ENCODE measurements at places on chromosomes 16 and 17.

DNA sequence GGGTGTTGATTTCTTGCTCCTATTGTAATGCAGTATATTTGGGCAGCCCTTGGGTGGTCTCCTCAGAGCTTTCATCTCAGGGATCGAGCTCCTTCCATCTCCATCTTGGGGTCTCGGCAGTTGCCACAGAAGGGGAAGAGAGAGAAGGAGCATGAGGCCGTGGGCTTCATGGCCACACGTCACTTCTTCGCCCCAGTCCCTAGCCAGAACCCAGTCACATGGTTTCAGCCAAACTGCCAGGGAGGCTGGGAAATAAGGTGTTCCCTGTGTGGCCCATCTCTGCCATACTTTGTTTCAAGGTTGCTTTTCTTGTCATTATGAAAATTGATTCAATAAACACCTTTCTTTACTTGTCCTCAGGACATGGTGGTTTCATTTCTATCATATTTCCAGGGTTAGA lies 68.4 kb upstream of the NKD1 start:
- DNase-seq: no peak

GRCh38 chr16:76176153-76176552 lies 101.0 kb upstream of the CNTNAP4 start:
- no peak for DNase-seq

- DNase-seq: no peak
These were observed 35.5 kb downstream of the TNRC6A start for GRCh38 chr16:24764916-24765315.

DNA sequence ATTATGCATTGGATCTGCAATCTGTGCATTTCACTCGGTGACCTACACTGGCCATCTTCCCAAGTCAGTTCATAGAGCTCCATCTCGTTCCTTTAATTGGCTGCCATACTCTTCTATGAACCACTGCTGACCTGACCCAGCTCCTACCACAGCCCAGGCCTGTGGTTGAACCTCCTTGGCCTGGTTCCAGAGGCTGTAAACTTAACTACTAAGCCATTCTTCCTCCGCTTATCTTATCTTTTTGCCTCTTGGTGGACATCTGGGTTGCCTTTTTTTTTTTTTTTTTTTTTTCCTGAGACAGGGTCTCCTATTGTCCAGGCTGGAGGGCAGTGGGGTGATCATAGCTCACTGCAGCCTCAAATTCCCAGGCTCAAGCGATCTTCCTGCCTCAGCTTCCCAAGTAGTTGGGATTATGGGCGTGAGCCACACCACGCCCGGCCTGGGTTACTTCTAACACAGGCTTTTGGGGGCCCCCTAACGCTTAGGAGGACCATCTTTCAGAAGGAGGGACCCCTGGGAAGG lies 18.3 kb downstream of the COQ7 start:
- no peak for DNase-seq

DNA sequence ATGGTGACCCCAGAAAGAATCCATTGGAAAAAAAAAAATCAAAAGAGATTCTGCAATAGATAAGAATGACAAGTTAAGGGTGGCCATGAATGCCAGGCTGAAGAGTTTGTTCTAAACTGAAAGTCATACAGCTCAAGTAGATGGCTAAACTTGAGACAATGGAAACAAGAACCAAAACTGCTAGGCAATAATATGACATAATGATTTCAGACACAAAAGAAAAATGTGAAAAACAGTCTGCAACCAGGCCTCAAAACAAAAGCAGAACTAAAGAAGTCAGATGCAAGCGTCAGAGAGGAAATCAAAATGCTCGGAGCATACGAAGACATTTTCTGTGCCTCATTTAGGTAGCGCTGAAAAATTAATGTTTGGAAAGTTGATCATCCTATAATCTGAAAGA lies 54.4 kb upstream of the YPEL2 start:
- DNase-seq: no peak

DNA sequence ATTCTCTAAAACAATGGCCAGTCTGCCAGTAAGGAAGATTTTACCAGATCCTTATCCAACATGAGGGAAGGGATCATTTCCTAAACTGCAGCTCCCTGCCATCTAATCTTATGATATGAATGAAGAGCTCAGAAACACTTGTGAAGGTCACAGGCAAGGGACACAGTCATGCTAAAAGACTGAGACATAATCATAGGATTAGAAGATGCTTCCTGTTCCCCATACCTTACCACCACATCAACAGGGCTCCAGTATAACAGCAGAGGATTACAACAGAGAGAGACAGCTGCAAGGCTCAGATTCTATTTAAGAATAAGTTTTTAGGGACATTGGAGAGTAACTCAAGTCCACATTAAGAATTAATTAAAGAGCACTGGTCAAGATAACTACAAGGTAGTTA lies 93.3 kb downstream of the BRIP1 start:
- no peak for DNase-seq

GRCh38 chr16:84041881-84042280 lies 714 bp downstream of the SLC38A8 start:
- DNase-seq: no peak

DNA sequence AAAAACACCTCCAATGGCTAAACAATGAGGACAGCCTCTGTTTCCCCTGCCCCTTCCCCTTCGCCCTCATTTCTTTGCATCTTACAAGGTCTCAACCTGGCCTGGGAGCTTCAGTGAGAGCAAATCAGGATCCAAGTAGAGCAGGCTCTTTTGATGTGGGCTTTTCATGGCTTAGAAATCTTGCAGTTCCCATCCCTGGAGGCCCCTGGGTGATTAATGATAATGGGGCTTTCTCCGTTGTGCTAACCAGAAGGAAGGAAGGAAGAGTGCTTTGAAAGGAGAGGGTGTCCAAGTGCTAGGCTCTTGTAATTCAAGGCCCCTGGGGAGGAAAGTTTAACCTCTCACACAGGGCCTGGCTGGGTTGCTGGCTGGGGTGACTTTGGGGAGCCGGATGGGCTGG lies 18.5 kb upstream of the IRX3 start:
- no peak for DNase-seq

DNA sequence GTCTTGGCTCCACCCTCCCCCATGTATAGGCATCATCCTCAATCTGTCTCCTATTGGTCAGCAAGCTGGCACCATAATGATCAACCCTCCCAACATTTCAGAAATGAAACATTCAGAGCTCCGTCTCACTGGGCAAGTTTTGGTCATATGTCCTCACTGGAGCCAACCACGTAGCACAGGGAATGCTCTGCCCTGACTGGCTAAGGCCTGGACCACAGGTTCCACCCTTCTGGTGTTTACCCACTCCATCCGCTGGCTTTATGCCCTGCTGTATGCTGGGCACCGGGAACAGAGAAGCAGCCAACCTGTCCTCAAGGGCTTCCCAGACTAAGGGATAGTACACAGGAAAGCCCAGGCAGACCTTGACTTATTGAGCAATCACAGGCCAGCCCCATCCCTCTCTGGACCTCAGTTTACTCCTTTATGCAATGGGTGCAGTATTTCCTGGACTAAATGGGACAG lies 20.5 kb downstream of the MYO15A start:
- DNase-seq: no peak

- DNase-seq: no peak
These were observed 1.3 kb downstream of the ZNF276 start for GRCh38 chr16:89722392-89723278.

DNA sequence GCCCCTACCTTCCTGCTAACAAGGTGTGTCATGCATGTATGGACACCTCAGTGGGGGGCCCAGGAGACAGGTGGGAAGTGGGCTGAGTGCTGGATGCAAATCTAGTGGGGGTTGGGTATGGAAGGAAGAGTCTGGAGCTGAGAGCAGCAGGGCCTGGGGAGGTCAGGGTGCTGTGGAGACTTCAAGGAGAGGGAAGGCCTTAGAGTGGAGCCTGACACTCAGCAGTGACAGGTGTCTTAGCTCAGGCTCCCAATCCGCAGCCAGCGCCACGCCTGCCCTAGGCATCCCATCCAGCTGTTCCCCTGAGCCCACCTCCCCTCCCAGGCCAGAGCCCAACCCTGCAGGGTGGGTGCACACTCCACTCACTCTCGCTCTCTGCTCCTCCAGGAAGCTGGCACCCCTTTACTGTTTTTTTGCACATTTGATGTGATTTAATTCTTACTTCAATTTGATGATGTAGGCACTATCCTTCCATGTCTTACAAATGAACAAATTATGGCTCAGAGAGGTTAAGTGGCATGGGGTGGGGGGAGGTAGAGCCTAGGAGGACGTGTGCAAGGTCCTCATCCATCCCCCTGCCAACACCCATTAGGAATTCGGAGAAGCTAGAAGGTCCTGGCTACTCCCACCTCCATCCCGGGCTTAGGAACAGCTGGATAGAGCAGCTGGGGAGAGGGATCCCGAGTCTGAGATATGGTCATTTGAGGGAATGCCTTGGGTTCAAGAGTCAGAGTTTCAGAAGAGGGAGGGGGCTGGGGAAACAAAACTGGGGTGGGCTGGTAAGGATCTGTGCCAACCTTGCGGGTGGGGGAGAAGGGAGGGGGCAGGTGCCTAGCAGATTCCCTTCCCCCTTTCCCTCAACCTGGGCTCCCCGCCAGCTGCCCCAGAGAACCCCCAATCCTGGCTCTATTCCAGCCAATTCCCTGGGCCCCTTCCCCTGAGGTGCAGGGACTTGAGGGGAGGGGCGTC lies 2.1 kb downstream of the FAM171A2 start:
- no peak for DNase-seq

DNA sequence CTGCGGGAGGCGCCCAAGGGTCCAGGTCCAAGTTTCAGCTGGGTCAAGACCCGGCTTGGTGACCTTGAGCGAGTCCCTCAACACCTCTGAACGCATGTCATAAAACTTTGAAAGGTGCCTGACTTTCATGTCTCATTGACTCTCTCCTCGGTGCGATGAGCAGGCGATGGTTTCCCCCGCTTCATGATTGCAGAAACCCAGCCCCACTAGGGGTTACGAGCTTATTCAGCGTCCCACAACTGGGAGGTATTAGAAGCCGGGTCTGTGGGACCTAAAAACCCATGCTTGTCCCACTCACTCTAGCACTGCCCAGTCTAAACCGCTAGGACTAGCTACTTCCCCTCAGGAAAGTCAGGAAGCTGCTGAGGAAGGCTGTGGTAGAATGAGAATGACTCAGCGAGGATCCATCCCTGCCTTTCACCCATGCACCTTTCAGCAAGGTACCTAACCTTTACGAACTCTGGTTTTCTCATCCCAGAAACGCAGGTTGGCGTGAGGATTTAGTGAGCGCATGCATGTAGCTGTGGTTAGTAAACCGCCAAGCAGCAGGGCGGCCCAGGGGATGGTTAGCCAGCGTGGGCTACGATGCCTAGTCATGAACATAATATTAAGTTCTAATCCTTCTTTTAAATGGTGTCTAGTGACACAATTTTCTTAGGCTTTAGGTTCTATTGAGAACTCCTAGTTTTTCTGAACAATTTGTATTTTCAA lies 26.2 kb upstream of the RFFL start:
- DNase-seq: no peak

GRCh38 chr17:62627904-62628633 lies 599 bp downstream of the MRC2 start:
- peak; percentile 64 for DNase-seq

DNA sequence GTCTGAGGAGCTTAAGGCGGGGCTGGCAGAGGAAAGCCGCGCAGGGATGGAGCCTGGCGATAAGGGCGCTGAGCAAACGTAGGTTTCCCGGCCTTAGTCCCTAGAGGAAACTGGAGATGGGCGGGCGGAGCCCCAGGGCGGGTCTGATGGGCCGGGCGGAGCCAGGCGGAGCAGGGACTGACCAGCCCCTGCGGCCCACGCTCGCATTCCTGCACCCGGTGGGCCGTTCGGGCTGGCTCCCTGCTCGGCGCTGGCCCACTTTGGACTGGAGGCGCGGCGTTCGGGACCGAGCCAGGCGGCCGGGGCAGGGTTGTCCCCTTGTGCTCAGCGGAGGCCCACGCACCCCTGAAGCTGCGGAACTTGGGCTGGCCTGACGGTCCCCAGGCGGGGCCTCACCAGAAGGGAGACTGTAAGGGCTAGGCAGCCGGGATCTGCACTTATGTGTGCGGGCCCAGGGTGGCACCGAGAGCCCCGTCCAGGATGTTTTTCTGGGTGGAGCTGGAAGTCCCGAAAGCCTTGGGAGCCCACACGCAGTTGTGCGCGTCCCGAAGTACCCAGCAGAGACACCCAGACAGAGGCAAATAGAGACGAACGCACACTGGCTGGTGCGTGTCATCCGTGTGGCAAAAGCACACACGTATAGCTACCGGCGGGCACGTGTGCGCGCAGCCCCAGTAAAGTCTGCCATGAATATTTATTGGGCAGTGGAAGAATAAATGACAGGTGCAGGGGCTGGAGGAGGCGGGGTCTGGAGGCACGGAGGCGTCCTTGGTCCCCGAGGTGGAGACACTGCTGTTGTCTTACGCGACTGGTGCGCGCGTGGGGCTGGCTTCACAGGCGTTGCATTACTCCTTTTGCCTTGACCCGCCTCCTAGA lies 1.4 kb downstream of the PYDC1 start:
- DNase-seq: no peak

DNA sequence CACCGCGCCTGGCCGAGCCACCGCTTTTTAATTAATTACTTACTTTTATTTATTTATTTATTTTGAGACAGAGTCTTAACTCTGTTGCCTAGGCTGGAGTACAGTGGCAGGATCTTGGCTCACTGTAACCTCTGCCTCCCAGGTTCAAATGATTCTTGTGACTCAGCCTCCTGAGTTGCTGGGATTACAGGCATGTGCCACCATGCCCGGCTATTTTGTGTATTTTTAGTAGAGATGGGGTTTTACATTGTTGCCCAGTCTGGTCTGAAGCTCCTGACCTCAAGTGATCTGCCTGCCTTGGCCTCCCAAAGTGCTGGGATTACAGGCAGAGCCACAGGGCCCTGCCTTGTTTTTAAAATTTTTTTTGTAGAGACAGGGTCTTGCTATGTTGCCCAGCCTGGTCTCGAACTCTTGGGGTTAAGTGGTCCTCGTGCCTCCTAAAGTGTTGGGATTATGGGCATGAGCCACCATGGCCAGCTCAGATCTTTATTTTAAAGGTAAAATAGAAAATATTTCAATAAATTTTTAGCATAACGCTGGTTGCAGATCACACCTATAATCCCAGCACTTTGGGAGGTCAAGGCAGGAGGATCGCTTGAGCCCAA lies 18.3 kb upstream of the NUDT16L1 start:
- DNase-seq: no peak

- no peak for DNase-seq
These were observed 96.6 kb downstream of the HELZ start for GRCh38 chr17:67148352-67148751.

GRCh38 chr16:85454171-85454872 lies 158.8 kb upstream of the GSE1 start:
- DNase-seq: no peak

GRCh38 chr16:68252383-68252782 lies 7.2 kb downstream of the PLA2G15 start:
- no peak for DNase-seq

GRCh38 chr17:57999496-58000017 lies 7.5 kb downstream of the SRSF1 start:
- DNase-seq: no peak
